Body of pancreas (tissue), 4 donors: ENCODE measurements at places on chromosomes 4 and X.

DNA sequence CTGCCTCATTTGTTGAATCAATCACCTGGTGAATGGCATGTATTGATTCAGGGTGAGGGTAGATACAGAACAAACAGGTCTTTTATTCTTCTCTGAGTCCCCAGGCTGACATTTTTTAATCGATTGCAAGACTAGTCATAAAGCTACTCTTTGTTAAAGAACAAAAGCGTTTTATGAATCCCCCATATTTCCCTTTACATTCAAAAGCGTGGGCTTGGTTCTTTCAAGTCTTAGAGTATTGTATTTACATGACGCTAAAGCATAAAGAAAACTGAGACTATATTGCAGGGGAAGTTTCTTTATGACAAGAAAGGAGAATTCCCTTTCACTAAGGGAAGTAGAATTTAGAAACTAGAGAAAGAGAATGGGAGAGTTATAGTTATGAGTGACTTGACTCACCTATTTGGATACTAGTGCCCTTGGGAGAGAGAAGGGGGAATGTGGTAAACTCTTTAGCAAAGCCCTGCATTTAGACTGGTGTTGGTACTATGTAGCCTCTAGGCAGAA is 69.3 kb upstream of the PDE5A start:
- no peak for DNase-seq

DNA sequence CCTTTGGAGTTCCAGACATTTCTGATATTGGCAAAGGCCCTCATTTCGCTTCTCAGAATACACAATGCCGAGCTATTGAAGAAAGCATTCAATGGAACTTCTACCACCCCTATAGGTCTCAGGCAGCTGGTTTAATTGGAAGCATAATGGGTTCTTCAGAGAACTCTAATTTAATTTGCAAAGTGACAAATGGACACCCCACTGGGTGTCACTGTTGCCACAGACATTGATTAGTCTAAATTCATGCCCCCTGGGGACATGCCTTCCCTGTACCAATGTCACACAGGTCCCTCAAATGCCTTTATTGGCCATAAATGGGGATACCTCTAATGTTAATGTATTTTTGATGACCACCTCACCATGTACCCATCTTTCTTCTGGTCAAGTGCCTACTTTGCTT is 22.9 kb upstream of the TMEM255A start:
- no peak for DNase-seq

DNA sequence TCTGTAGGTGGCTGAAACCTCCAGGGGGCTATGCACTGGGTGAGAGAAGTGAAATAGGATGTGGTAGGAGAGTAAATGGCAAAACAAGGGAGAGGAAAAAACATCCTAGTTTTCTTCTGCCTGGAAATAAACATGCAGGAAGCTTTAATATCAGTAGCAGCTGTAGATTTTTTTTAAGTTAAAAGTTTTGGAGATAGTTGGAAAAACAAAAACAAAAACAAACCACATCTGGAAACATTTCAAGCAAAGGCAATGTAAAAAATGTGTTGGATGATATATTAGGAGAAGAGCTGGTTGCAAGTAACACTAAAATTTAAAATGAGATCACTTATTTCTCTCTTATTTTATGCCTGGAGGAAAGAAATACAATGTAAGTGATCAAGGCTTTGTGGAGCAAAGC is 388.0 kb downstream of the SPRY1 start:
- DNase-seq, result no peak

DNA sequence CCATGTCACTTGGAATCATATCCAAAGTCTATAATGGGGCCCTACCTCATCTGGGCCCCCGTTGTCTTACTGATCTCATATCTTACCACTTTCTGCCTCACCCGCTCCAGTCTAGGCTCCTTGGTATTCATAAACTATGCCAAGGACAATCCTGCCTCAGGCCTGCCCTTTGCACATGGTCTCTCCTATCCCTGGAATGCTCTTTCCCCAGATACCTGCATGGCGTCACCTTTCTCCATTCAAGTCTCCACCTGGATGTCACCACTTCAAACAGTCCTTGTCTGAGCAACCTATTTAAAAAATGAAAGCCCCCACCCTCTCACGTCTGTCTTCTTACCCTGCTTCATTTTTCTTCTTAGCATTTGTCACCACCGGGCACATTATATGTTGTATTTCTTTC is 8.2 kb downstream of the VGLL1 start:
- DNase-seq, result no peak

DNA sequence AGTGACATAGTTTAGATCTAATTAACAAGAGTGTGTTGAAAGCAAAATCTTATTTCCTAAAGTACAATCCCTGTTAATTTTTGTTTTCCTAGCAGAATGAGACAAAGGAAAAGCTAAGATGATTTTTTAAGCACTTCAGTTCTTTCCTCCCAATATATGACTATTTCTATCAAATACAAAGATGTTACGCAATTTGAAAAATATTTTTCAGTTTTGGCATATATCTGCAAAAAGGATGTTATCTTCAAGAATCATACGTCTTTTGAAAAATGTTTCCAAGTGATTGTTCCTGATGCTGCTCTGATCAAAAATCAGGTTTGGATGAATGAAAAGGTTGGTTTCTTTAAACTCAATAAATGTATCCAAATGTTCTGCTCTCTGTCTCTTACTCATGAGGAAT is 486.7 kb upstream of the CPEB2 start:
- DNase-seq, result no peak

DNA sequence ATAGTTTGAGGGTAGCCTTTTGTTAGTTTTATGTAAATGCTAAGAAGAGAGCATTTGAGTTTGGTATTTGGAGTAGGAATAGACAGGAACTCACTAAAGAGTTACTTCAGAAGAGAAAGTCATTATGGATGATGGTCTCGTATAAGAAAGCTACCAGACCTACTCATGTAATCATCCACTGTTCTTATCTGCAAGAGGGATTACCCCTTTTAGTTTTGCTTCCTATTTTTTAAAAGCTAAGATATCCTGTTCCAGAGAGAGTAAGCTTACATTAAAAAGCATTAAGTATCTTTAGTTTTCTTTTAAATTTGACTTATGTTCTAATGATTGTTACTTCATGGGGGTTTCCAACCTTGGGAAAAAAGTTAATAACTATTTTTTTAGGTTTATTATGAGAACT is 12.5 kb upstream of the ART3 start:
- DNase-seq, result no peak

- DNase-seq, result peak; percentile 48
These were observed 115.9 kb upstream of the PDLIM3 start for GRCh38 chr4:185651137-185651677.

DNA sequence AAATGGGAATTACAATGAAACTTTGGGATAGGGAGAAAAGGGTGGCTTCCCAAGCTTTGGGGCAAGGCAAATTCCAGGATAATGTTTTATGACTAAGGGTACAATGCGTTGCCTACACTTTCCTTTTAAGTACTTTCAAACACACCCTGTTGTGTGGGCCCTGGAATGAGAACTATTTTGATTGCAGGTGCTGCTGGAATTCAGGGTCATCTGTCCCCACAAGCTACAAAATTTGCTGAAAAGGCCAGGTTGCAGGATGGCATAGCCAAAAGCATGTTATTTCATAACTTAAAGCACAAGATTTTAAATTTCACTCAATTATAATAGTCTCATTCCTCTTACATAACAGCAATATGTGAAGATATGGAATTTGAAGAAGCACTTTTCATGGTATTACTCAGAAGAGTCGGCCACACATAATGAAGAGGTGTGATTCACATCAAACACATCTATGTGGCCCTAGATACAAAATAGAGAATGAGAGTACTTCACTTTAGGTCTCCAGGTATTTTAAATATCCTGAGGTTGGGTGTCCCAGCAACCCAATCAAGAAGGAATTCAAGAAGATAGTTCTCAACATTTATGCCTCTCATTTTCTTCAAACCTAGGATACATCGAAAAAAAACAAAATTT is 89.3 kb downstream of the APBB2 start:
- peak; percentile 20 for DNase-seq

DNA sequence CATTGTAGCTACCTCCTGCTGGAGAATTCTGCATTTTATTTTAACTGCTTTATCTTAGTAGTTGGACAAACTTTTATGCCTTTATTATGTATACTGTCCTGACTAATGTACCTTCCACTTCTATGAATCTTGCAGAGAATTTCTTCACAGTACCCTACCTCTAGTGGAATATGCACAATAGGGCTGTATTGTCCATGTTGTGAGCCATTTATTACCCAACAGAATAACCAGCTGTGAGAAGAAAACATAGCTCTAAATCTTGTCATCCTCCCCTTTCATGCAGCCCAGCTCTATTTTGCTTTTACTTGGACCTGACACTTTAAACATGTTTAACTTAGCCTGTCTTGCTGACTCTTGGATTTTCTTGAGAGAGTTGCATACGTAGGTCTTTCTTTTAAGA is 56.2 kb downstream of the MCUB start:
- DNase-seq, result no peak

- DNase-seq, result no peak
These were observed 151.0 kb downstream of the VCX3A start for GRCh38 chrX:6383917-6384316.

- peak; percentile 55 for DNase-seq
These were observed 1.2 kb downstream of the PROM1 start for GRCh38 chr4:16082426-16083240.

DNA sequence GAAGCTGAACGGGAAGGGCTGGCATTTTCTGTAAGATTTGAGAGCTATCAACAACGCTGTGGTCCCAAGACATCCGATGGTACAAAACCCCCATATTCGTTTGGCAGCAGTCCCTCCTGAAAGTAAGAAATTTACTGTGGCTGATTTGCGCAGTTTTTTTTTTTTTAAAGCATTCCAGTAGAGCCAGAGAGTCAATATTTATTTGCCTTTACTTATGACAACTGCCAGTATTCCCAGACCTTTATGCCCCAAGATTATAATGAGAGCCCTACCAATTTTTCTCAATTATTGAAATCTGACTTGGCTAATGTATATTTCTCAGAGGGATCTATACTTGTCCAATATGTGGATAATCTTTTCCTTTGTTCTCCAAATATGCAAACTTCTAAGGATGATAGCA is 157.5 kb upstream of the SPIN4 start:
- DNase-seq, result no peak

- peak; percentile 4 for DNase-seq
These were observed 1.2 kb downstream of the WDR44 start for GRCh38 chrX:118347131-118347530.

GRCh38 chr4:16202598-16202997 is 23.7 kb downstream of the TAPT1 start:
- no peak for DNase-seq
